ENCODE measurements at places on chromosomes 3 and 15. TPM values are rescaled to one million over a fixed set of nuclear protein-coding genes. Genes with fewer than 3 reads are reported as not detected.
A peak's percentile ranks its signal among the peaks of the same experiment; 100 is the strongest.

ALG1L2 gene
- not detected for total RNA-seq

DNA sequence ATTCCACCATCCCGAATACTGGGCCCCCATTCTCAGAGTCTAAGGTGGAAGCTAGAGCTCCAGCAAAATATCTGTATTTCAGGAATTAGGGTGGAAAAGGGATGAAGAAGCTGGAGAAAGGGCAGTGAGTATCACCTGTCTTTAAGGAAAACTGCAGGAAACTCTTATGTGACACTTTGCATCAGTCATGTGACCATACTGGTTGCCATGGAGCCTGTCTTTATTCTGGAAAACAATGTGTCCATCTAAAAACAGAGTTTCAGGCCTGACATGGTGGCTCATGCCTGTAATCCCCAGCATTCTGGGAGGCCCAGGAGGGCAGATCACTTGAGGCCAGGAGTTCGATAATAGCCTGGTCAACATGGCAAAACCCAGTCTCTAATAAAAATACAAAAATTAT, 52.9 kb upstream of the FSIP1 start:
- no peak overlapping the region for H3K4me3 ChIP-seq
- H3K27me3 ChIP-seq, result no peaks in the 10 kb centered on the region
- H3K4me1 ChIP-seq, result peaks cover 20% of the 10 kb centered on the region
- H3K27ac ChIP-seq, result no peak overlapping the region
- no peaks in the 10 kb centered on the region for H3K36me3 ChIP-seq

DNA sequence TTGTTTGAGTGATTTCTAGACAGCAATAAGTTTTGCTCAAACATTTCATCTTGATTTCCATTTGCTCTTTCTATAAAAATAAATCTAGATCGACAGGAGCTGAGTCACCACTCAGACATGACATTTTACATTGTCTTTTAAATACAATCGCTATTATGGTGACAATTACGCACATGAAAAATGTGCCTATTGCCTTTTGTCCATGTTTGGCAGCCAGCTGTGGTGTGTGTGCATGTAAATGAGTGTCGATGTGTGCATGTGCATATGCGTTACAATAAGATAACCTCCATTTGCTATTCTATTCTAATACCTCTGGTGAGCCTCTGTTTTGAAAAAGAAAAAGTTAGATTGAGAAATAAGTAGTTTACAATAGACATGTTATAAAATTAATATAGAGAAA, 89.7 kb upstream of the GRM7 start:
- no peaks in the 10 kb centered on the region for H3K4me1 ChIP-seq
- H3K27me3 ChIP-seq, result no peaks in the 10 kb centered on the region
- H3K36me3 ChIP-seq, result no peaks in the 10 kb centered on the region
- H3K4me3 ChIP-seq, result no peak overlapping the region

DNA sequence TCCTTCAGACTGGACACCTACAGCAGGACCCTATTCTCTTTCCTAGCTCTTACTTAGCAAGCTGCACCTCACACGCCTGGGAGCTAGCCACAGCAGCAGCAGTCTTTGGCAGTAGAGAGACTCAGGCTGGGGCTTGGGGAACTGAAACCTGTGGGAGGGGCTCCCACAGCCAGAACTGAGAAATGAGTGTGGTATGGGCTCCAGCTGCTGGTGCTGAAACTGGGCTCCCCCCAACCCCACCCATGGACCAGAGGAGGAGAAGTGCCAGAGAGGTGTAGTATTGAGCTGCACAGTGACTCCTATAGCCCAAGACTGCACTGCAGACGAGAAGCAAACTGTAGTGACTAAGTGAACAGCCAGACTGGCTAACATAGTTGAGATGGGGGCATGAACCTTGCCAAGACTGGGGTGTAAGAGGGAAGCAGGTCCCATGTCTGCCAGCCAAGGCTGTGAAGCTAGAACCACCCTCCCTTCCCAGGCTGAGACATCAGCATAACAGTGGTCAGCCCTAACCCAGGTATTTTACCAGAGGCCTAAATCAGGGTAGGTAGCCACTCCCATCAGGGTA, 62.5 kb downstream of the MYO5A start:
- H3K27me3 ChIP-seq, result no peaks in the 10 kb centered on the region
- no peaks in the 10 kb centered on the region for H3K36me3 ChIP-seq
- H3K27ac ChIP-seq, result no peak overlapping the region
- H3K4me1 ChIP-seq, result peaks cover 10% of the 10 kb centered on the region

MB21D2 gene
- 26.0 TPM for total RNA-seq

TP63 gene
- 0.23 TPM for total RNA-seq

CRTC3 gene
- total RNA-seq, result 18.8 TPM

GLDN gene
- total RNA-seq, result not detected

GRCh38 chr3:121758727-121759450, 9.3 kb upstream of the GOLGB1 start:
- no peaks in the 10 kb centered on the region for H3K36me3 ChIP-seq
- H3K27ac ChIP-seq, result no peak overlapping the region
- no peak for DNase-seq
- H3K4me1 ChIP-seq, result no peaks in the 10 kb centered on the region

DNA sequence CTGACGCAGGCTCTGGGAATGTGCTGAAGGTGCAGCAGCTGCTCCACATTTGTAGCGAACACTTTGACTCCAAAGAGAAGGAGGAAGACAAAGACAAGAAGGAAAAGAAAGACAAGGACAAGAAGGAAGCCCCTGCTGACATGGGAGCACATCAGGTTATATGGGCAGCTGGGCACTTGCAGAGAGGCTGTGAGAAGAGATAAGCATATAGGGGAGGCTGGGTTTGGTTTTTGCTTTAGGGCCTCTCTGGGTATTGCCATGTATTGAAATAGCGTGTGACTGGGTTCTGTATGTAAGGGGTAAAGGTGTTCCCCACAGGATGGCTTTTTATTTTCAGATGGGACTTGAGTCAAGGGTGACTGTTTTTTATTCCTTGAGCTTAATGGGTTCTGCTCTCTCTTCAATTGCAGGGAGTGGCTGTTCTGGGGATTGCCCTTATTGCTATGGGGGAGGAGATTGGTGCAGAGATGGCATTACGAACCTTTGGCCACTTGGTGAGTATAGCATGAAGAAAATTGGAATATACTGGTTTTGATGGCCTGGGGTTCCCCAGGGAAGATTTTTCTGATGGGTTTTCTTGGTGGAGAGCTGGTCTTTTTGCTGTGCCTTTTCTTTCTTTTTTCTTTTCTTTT, 7.4 kb downstream of the PSMD2 start:
- no peak overlapping the region for H3K27ac ChIP-seq
- DNase-seq, result no peak
- peaks cover 72% of the 10 kb centered on the region for H3K36me3 ChIP-seq
- no peaks in the 10 kb centered on the region for H3K27me3 ChIP-seq

CCDC39 gene
- total RNA-seq, result not detected

- no peak overlapping the region for H3K27ac ChIP-seq
- H3K4me3 ChIP-seq, result no peak overlapping the region
- no peaks in the 10 kb centered on the region for H3K27me3 ChIP-seq
- DNase-seq, result no peak
- H3K36me3 ChIP-seq, result no peaks in the 10 kb centered on the region
These were observed 292.1 kb downstream of the DIPK2A start for GRCh38 chr3:144263706-144264105.

SLC6A11 gene
- 34.0 TPM for total RNA-seq

- no peak overlapping the region for H3K4me3 ChIP-seq
- H3K4me1 ChIP-seq, result peaks cover 9% of the 10 kb centered on the region
- no peaks in the 10 kb centered on the region for H3K27me3 ChIP-seq
- no peaks in the 10 kb centered on the region for H3K36me3 ChIP-seq
These were observed 155.6 kb downstream of the NECTIN3 start for GRCh38 chr3:111227216-111227615.

C3orf33 gene
- 3.6 TPM for total RNA-seq

GP5 gene
- total RNA-seq, result not detected

SLC9C1 gene
- not detected for total RNA-seq

CFAP91 gene
- total RNA-seq, result 0.17 TPM

DNA sequence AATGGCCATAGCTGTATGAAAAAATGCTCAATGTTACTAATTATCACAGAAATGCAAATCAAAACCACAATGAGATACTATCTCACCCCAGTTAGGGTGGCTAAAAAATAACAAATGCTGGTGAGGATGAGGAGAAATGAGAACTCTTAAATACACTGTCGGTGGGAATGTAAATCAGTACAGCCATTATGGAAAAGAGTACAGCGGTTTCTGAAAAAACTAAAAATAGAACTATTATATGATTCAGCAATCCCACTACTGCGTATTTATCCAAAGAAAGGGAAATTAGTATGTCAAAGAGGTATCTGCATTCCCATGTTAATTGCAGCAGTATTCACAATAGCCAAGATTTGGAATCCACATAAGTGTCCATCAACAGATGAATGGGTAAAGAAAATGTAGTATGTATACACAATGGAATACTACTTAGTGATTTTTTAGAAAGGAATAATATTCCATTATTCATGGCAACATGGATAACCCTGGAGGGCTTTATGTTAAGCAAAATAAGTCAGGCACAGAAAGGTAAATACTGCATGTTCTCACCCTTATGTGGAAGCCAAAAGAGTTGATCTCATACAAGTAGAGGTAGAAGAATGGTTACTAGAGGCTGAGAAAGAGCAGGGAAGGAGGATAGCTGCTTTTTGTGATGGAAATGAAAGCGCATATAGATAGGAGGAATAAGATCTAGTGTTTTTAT, 35.0 kb downstream of the SERP1 start:
- no peaks in the 10 kb centered on the region for H3K36me3 ChIP-seq
- no peaks in the 10 kb centered on the region for H3K27me3 ChIP-seq
- H3K4me3 ChIP-seq, result no peak overlapping the region

EPHB1 gene
- 0.92 TPM for total RNA-seq

GRCh38 chr3:57109437-57110199, 49.2 kb downstream of the SPATA12 start:
- H3K27me3 ChIP-seq, result no peaks in the 10 kb centered on the region
- H3K4me3 ChIP-seq, result no peak overlapping the region
- DNase-seq, result no peak
- no peaks in the 10 kb centered on the region for H3K4me1 ChIP-seq
- no peak overlapping the region for H3K27ac ChIP-seq

GPR149 gene
- total RNA-seq, result not detected

GRCh38 chr15:78242128-78242527, 7.8 kb upstream of the ACSBG1 start:
- peak; percentile 20 for DNase-seq
- H3K4me1 ChIP-seq, result no peaks in the 10 kb centered on the region
- H3K27me3 ChIP-seq, result no peaks in the 10 kb centered on the region
- H3K36me3 ChIP-seq, result no peaks in the 10 kb centered on the region
- H3K4me3 ChIP-seq, result no peak overlapping the region
- H3K27ac ChIP-seq, result no peak overlapping the region

DNA sequence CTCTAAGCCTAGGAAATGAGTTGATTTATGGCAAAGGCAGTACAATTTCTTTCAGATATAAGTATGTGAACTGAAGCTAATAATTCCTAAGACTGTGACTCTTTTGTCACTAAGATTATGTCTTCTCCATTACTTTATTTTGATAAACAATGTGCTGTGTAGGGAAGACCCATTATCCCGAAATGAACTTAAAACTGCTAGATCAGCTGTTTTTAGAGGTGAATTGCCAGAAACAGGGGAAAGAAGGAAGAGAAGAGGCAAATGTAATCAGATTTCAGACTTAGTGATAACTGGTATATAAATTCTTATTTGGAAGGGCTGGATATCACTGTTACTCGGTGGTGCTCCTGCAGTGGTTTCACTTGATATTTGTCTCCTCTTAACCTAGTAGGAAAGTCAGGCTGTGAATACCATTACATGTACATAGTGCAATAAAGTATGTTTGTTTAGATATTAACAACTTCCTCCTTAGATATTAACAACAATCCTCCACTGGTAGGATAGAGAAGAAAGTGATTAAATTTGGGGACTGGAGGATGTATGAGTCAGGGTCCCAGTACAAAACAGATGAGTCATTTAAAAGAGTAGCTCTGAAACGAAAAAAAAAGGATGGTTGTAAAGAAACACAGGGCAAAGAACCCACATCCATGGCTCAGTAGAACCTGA, 338.5 kb upstream of the KCNH8 start:
- H3K27ac ChIP-seq, result peak overlapping the region; percentile 29
- peaks cover 44% of the 10 kb centered on the region for H3K4me1 ChIP-seq
- H3K36me3 ChIP-seq, result no peaks in the 10 kb centered on the region
- peak; percentile 88 for DNase-seq

ARHGAP11A gene
- total RNA-seq, result 43.0 TPM

DNA sequence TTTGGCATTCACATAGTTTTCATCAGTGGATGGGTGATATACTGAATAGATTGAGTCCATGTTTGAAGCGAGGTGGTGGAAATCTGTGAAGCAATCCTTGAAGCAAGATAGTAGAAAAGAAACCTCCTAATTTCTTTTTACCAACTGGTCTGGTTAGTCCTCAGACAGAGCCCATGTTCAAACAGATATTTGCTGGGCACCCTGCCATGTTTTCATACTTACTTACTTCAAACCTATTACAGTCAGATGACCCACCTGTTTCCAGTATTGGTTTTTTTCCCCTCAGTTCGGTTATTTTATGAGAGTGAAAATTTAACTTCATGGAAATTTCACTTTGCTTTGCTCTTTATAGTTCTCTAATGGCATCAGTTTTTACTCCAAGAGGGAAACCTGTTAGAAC, 23.7 kb downstream of the EXOSC7 start:
- no peak overlapping the region for H3K27ac ChIP-seq
- H3K36me3 ChIP-seq, result peaks cover 49% of the 10 kb centered on the region
- H3K4me3 ChIP-seq, result no peak overlapping the region
- H3K4me1 ChIP-seq, result peaks cover 12% of the 10 kb centered on the region

TGM4 gene
- total RNA-seq, result 1.2 TPM

GRCh38 chr15:40702077-40702476, 7.1 kb downstream of the RAD51 start:
- H3K36me3 ChIP-seq, result peaks cover 24% of the 10 kb centered on the region
- peak; percentile 37 for DNase-seq
- H3K4me1 ChIP-seq, result no peaks in the 10 kb centered on the region
- no peak overlapping the region for H3K27ac ChIP-seq
- H3K27me3 ChIP-seq, result no peaks in the 10 kb centered on the region
- no peak overlapping the region for H3K4me3 ChIP-seq

- H3K36me3 ChIP-seq, result 0 out of 2 replicates have a peak, but pooled peaks cover 2% of the 10 kb centered on the region
- H3K4me3 ChIP-seq, result no peak overlapping the region
- H3K4me1 ChIP-seq, result peaks cover 7% of the 10 kb centered on the region
- no peaks in the 10 kb centered on the region for H3K27me3 ChIP-seq
These were observed 102.1 kb downstream of the TGFBR2 start for GRCh38 chr3:30708472-30708871.

GRCh38 chr3:193515966-193516365, 38.7 kb downstream of the ATP13A4 start:
- no peaks in the 10 kb centered on the region for H3K36me3 ChIP-seq
- H3K27me3 ChIP-seq, result peaks cover 86% of the 10 kb centered on the region
- no peaks in the 10 kb centered on the region for H3K4me1 ChIP-seq
- no peak overlapping the region for H3K27ac ChIP-seq
- no peak overlapping the region for H3K4me3 ChIP-seq
- no peak for DNase-seq

DISP2 gene
- total RNA-seq, result 0.87 TPM

- H3K27ac ChIP-seq, result peak overlapping the region; percentile 62
- no peak overlapping the region for H3K4me3 ChIP-seq
- DNase-seq, result peak; percentile 76
- no peaks in the 10 kb centered on the region for H3K27me3 ChIP-seq
- no peaks in the 10 kb centered on the region for H3K36me3 ChIP-seq
These were observed 85.9 kb downstream of the FAIM start for GRCh38 chr3:138694287-138695007.

Measured in PC-3 (cell line).